Activated CD4-positive, alpha-beta memory T cell treated with anti-CD3 and anti-CD28 coated beads for 36 hours (primary cell): ENCODE measurements at places on chromosomes 1 and 21. TPM values are rescaled to one million over a fixed set of nuclear protein-coding genes. Genes with fewer than 3 reads are reported as not detected.

The IBA57 gene
- 3.8 TPM for total RNA-seq

The ANGPTL3 gene
- not detected for total RNA-seq

The FMO4 gene
- total RNA-seq = 1.4 TPM

The NHLH2 gene
- not detected for total RNA-seq

The DPT gene
- not detected for total RNA-seq

The HHIPL2 gene
- total RNA-seq = not detected

The LRRC8C gene
- 40.4 TPM for total RNA-seq

The NBPF20 gene
- total RNA-seq = 1.3 TPM

The AVPR1B gene
- total RNA-seq = not detected

The IFI44L gene
- 38.3 TPM for total RNA-seq

The RGS4 gene
- not detected for total RNA-seq

The MANEAL gene
- total RNA-seq = 1.5 TPM

The INSRR gene
- 0.05 TPM for total RNA-seq

The FOXO6 gene
- total RNA-seq = 0.19 TPM

The VWA1 gene
- 0.92 TPM for total RNA-seq

The ICOSLG gene
- 2.5 TPM for total RNA-seq

The CD160 gene
- 0.14 TPM for total RNA-seq

The MAP10 gene
- total RNA-seq = 1.1 TPM

The TCHHL1 gene
- not detected for total RNA-seq

The TIAM1 gene
- total RNA-seq = 74.8 TPM

The SCAMP3 gene
- 89.6 TPM for total RNA-seq

The TEX38 gene
- not detected for total RNA-seq

The SLC45A1 gene
- 0.95 TPM for total RNA-seq

The FMO2 gene
- total RNA-seq = not detected

The PDC gene
- not detected for total RNA-seq

The MMP23B gene
- 1.1 TPM for total RNA-seq

The OLFML2B gene
- not detected for total RNA-seq

The CCDC27 gene
- not detected for total RNA-seq

The SPRR2B gene
- total RNA-seq = not detected

The STIL gene
- total RNA-seq = 33.6 TPM

The REN gene
- not detected for total RNA-seq

The DNALI1 gene
- 0.29 TPM for total RNA-seq

The FHAD1 gene
- total RNA-seq = not detected

The ST6GALNAC3 gene
- total RNA-seq = 0.41 TPM

The YOD1 gene
- 6.3 TPM for total RNA-seq

The NUP133 gene
- 57.0 TPM for total RNA-seq

The CELA3A gene
- not detected for total RNA-seq

The SYPL2 gene
- total RNA-seq = not detected

The CELA3B gene
- not detected for total RNA-seq
